NCI-H460 (cell line): ENCODE measurements at places on chromosomes 5 and 9. TPM values are rescaled to one million over a fixed set of nuclear protein-coding genes. Genes with fewer than 3 reads are reported as not detected.

DNA sequence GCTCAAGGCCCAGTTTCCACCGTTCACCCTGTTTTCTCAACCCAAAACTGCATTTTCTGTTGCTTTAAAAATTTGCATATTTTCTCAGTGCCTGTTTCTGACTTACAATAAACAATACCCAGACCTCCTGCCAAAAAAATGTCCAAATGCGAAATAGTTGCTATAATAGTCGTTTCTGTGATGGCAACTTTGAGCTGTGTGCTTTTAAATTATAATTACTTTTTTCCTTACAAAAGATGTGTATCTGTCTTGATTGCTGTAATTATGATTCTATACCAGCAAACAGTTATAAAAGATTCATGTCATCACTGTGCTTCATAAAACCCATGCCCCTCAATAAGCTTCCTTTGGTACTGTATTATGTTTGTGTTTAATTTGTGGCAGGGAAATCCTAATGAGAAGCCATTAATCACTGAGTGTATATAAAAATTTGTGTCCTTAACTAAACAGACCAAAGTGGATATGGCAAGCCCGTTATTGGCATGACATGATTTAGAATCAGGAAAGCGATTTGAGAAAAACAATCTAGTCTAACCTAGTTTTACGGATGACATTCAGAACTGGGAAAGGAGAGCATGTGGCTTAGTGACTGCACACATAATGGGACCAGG, 5.4 kb upstream of the SLC1A3 start:
- DNase-seq, result no peak

- no peak for DNase-seq
Observed at GRCh38 chr9:93587651-93588347, 11.4 kb downstream of the PHF2 start.

GRCh38 chr9:95305770-95306492, 11.6 kb downstream of the FANCC start:
- DNase-seq, result no peak

SLC31A2 gene
- 5.2 and 5.6 TPM in 2 replicates for total RNA-seq

SH3PXD2B gene
- total RNA-seq, result 11.5 and 14.9 TPM in 2 replicates

SPDL1 gene
- 38.7 and 40.5 TPM in 2 replicates for total RNA-seq
